ENCODE measurements at places on chromosomes 2 and 18.

- DNase-seq = no peak
Observed at GRCh38 chr2:216679658-216680024, 15.7 kb downstream of the IGFBP5 start.

- no peak for DNase-seq
Observed at GRCh38 chr18:34933909-34934661, 107.1 kb upstream of the MAPRE2 start.

DNA sequence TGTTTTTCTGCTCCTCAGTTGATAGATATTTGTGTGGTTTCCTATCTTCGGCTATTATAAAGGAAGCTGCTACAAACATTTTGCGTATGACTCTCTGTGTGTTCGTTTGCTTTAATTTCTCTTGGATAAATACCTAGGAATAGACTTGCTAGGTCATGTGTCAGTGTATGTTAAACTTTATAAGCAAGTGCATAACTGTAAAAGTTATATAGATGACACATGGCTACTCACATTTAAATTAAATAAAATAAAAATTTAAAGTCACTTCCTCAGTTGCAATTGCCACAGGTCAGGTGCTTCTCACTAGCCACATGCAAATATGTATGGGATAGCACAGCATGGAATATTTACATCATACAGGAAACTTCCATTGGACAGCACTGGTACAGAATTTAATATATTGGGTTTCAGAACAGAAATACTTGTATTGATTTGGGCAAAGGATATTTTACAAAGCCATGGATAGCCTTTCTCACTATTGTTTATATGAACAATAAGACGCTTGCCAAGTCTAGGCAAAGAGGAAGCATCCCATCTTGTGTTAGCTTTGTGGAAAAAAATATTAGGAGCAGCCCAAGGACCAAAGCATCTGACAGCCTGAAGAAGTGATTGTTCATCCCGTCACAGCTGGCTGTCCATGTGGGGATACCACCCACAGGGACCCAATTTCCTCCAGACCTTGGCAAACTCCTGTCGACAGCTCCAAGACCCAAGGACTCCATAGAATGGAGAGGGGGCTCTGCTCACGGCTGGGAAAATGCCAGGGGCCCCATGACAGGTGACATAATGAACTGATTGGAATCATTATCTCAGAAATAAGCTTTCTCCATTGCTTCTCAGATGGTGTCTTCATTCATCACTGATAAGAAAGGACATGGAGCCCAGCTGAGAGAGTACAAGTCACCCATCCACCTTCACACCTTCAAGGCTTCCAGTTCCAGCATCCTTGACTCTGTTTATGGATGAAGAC lies 196.7 kb downstream of the SH3BP4 start:
- no peak for DNase-seq

DNA sequence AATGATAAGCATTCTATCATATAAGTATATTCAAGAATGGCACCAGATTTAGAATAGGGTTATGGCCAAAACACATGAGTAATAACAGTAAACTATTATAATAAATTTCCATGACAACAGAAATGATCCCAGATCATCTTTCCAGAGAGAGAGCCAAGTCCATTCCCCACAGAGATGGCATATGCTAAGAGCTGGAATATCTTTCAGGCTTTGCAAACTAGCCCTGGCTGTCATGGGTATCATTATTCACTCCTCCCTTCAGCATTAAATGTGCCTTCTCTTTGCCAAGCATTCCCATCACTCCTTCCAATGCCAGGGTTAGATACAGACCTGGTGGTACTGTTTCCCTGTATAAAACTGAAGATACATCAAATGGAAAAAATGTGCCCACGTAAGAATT lies 10.9 kb downstream of the FEZ2 start:
- no peak for DNase-seq

GRCh38 chr2:24957976-24958375 lies 13.8 kb downstream of the DNAJC27 start:
- DNase-seq = no peak

DNA sequence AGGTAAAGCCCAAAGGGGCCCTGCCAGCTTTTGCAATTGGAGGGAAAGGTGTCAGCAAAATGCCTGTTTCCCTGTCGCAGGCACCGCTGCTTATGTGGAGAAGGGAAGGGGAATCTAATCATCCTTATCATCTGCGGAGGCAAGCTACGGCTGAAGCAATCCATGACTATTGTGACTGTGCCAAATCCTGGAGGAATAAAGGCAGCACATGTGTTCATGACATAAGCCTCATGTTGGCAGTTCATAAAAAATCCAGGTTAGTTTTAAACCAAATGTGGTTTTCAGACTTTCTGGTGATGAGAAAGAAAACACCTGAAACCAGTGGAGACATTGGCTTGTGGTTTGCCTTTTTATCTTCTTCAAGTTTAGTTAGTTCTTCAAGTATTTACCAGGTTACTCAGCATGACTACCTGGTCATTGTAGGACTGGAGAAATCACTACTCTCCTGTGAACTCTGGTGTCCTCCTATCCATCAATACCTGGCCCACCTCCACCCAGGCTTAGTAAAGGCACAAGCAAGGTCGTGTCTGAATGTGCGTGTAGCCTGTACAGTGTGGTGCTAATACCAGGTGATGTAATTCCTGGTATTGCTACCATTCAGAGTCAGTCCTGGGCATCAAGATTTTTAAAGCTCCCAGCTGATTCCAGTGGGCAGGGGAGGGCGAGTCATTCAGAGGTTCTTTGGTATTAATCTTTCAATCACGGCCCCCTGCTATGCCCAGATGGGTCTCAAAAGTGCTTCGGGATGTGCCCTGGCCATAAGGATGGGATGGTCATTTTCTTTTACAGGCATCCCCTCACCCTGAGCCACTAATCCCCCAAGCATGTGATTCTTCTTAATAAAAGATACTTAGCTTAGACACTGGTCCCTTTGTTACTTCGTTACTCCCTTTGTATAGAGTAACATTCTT lies 96.8 kb downstream of the TGFA start:
- no peak for DNase-seq

- no peak for DNase-seq
Observed at GRCh38 chr2:191218292-191218898, 26.8 kb upstream of the MYO1B start.

GRCh38 chr2:30665761-30666265 lies 141.4 kb downstream of the CAPN13 start:
- DNase-seq = no peak

DNA sequence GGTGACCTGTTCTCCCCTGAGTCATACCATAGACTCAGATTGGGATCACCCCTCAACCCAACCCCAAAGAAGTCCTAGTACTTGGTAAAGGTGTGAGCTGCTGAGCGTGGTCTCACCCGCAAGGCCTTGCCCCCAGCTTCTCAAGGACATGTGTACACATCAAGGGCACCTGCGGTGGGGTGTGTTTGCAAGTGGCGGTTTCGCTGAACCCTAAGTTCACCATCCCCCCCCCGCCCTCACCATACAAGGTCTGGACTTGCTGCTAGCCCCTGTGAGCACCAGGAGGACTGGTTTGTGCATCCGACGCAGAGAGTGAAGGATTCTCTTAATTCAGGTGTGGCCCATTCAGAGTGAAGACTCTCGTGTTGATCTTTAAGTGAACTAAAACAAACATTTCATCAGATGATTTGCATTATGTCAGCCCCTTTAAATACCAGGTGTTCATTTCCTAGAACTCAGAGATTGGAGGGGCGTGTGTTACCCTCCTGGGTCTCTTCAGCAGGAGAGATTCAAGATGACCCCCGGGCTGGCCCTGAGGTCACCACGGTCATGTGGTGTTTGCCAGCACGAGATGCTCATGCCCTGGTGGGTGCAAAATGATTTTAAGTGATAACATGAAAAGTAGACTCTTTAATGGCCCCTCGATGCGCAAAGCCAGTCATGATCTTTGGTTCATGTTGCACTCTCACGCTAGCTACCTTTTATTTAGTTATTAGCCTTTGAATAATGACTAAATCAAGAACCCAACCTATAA lies 27.8 kb downstream of the MTERF4 start:
- DNase-seq = no peak

- DNase-seq = no peak
Observed at GRCh38 chr2:217736776-217737550, 265.8 kb downstream of the TNS1 start.

GRCh38 chr18:7021994-7022840 lies 95.4 kb downstream of the LAMA1 start:
- DNase-seq = no peak

DNA sequence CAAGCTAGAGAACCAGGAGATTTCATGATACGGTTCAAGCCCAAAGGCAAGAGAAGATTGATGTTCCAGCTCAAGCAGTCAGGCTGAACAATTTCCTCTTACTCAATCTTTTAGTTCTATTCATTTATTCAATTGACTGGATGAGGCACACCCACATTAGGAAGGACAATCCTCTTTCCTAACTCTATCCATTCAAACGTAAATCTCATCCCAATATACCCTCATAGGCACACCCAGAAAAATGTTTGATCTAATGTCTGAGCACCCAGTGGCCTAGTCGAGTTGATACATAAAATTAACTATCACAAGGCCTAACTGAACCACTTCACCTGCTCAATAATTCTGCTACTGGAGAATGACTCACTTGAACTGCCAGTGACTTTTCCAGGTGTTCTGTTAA lies 180.7 kb downstream of the RAD51AP2 start:
- DNase-seq = no peak

DNA sequence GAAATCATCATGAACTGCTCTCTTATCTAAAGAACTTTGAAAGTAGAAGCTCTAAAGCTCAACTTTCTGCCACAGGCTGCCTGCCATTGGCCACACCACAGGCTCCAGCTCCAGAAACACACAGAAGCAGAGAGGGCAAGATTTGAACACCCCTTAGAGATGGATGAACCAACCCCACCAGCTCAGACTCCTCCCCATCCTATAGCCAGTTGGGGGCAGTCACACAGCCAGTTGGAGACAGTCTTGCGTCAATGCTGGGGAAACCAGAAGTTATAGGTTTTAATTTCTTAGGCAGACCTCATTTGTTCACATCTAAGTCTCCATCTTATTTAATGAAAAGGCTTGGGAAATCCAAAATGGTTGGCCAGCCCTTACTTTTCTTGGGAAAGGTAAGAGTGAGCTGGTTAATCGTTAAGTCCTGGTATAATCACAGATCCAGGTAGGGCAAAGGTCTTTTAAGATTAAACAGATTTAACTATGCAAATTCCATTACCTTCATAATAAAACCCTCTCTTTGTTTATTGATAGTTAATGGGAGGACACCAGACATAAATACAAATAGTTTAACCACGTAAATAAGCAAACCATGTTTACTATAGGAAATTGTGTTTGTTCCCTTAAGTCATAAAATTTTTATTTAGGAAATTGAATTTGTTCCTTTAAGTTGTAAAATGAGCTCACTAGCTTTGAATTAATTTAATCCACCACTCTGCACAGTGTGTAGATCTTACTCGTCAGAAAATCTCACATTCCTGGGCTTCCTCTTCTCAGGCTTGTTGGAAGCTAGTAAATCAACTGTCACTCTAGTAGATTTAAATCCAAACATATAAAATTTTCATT lies 28.0 kb downstream of the MRO start:
- DNase-seq = no peak

DNA sequence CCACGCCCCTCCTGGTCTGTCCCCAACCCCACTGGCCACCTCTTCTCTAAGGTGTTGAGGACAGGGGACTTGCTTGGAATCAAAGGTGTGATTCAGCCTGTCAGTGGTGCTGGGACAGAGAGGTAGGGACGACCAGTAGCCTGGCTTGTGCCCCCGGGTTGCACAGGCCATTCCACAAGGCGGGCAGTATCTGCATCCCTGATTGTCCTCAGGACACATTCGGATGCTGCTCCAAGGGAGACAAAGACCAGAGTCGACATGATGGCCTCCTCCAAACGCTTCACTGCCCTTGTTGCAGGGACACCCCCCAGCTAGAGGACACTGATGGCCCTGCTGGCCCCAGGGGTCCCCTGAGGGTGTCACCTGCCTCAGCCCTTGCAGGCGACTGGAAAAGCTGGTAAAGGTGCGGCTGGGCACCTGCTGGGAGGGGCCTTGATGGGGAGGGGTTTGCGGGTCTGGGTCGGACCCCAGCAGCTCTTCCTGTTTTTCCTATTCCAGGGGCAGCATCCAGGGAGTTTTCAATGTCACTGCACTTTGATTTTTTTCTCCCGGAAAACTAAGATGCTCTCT lies 98.0 kb downstream of the PTGR3 start:
- no peak for DNase-seq

- no peak for DNase-seq
Observed at GRCh38 chr2:44616667-44617155, 255.0 kb downstream of the CAMKMT start.

- no peak for DNase-seq
Observed at GRCh38 chr2:230779126-230779525, 66.5 kb downstream of the CAB39 start.

GRCh38 chr18:2985628-2986027 lies 27.3 kb downstream of the LPIN2 start:
- DNase-seq = no peak

DNA sequence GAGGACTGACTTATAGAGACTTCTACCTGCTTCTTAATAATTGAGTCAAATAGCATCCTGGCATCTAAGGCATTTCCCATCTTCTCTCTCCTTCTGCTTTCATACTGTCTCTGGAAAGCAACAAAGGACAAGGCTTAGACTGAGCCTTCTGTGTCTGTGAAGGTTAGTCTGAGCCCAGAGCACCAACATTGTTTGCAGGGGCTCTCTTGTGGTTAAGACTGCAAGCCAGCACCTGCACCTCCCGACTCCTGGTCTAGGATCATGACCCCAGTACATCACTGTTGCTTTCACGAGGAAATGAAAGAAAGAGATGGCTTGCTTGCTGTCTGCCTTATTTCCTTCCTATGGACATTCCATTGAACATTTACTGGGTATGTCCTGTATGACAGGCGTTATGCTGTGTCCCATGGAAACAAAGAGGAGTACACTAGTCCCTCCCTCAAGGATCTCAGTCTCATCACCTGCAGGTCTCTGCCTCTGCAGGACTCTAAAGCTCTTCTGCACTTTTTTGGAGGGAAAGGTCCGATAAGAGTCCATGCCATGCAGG lies 315.8 kb upstream of the EPAS1 start:
- DNase-seq = no peak

DNA sequence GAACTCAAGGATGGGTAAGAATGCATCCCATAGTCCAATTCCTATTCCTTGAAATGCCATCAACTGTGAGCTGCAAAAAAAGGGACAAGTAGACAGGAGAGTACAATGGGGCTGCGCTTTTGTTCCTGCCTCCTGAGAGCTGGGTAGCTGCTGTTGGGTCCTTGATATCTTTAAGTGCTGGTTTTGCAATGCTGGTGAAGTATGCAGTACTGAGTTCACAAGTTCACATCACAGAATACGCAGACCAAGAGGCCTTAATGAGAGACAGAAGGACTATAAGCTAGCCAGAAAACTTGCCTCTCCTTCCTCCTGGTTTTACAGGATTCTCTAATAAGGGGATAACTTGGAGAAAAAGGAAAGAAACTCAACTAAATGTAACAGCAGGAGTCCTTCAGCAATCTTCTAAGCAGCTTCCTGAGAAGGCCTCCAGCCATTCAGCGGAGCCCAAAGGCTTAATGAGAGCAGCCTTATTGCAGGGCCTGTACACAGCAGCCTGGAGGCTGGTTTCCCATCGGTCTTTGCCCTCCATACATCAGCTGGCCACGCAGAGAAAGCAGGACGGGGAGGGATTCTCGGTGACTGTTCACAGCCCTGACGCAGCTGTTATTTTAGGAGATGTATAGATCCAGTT lies 293.1 kb downstream of the CDCA7 start:
- no peak for DNase-seq

Measured in activated T-cell treated with anti-CD3 and anti-CD28 coated beads, Interleukin-2, amount 50 U/mL, for 24 hours (primary cell).